Stomach (tissue), 19 donors: ENCODE measurements at places on chromosomes 7 and 10. TPM values are rescaled to one million over a fixed set of nuclear protein-coding genes. Genes with fewer than 3 reads are reported as not detected.

DNA sequence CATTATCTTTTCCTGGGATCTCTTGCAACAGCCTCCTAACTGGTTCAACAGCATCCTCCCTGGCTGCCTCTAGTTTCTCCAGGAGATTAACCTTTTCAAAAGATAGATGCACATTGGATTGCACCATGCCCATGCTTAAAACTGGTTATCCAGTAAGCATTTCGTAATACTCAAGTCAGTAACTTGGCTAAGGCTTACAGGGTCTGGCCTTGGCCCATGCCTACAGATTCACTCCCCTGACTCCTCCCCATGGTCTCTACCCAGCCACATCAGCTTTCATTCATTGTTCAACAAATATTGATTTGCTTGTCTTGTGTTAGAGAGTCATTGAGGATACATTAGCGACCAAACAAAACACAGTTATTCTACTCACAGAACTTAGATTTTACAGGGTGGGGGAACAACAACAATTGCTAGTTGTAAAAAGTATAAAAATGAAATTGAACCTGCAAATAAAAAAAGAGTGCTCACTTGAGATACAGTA is 1.8 kb upstream of the KIF20B start:
- no peaks in the 10 kb centered on the region for H3K36me3 ChIP-seq
- H3K4me3 ChIP-seq = no peak overlapping the region
- DNase-seq = no peak

- H3K27ac ChIP-seq = no peak overlapping the region
- H3K27me3 ChIP-seq = no peaks in the 10 kb centered on the region
- no peaks in the 10 kb centered on the region for H3K4me1 ChIP-seq
- H3K36me3 ChIP-seq = peaks cover 26% of the 10 kb centered on the region
Observed at GRCh38 chr7:139635526-139636302, 112.2 kb downstream of the CLEC2L start.

DNA sequence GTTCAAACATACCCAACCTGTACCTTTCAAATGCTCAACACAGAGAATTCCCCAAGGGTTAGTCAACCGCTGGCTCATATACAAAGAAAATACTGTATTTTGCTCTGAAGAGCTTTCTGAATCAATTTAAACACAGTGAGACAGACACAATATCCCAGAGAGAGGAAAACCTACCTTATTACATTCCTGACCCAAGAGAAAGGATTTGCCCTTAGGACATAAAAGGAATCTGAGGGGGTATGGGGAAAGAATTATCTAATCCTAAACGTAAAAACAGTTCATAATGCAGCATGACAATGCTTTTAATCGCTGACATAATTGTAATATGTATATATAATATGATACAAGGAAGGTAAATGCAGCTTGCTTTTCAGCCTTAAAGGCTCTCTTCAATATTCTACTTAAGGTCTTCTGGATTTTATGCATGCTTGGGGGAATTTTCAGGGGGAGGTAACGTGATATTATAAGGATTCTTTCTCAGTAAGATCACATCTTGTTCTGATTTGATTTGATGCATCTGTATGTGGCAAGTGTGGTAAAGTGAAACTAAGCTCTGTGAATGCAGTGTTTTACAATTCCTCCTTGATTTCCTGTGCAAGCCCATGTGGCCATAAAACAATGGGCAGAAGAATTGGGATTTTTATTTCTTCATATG is 240.5 kb downstream of the GLI3 start:
- no peaks in the 10 kb centered on the region for H3K36me3 ChIP-seq
- H3K27ac ChIP-seq = no peak overlapping the region
- no peaks in the 10 kb centered on the region for H3K27me3 ChIP-seq
- no peak overlapping the region for H3K4me3 ChIP-seq

GRCh38 chr7:1533547-1534329 is 3.2 kb downstream of the MAFK start:
- H3K36me3 ChIP-seq = peaks cover 6% of the 10 kb centered on the region
- DNase-seq = peak; percentile 78
- H3K27ac ChIP-seq = peak overlapping the region; percentile 100
- H3K4me1 ChIP-seq = peaks cover 80% of the 10 kb centered on the region
- H3K4me3 ChIP-seq = peak overlapping the region; percentile 69

GRCh38 chr7:124035706-124036105 is 2.8 kb upstream of the TMEM229A start:
- no peak overlapping the region for H3K27ac ChIP-seq
- no peaks in the 10 kb centered on the region for H3K36me3 ChIP-seq
- peaks cover 32% of the 10 kb centered on the region for H3K4me1 ChIP-seq
- no peaks in the 10 kb centered on the region for H3K27me3 ChIP-seq

DNA sequence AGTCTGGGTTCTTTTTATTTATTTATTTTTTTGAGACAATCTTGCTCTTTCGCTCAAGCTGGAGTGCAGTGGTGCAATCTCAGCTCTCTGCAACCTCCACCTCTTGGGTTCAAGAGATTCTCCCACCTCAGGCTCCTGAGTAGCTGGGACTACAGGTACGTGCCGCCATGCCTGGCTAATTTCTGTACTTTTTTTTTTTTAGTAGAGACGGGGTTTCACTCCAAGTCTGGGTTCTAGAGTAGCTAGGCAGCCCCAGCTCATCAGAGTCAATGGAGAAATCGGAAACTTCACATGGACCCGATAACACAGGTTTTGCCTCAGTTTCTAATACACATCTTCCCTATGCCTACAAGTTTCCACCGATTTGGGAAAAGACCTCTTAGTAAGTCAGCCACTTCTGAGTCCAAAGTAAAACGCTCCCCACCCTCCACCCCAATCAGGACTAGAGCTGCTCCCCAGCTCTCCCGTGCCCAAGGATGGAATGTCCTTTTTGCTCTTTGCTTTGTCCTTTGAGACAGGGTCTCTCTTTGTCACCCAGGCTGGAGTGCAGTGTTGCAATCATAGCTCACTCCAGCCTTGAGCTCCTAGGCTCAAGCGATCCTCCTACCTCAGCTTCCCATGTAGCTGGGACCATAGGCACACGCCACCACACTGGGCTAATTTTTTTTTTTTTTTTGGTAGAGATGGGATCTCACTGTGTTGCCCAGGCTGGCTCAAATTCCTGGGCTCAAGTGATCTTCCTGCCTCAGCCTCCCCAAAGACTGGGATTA is 3.8 kb upstream of the SERPINE1 start:
- H3K4me1 ChIP-seq = peaks cover 30% of the 10 kb centered on the region
- H3K27me3 ChIP-seq = no peaks in the 10 kb centered on the region
- peak overlapping the region; percentile 90 for H3K27ac ChIP-seq
- H3K4me3 ChIP-seq = no peak overlapping the region
- DNase-seq = no peak

- H3K27me3 ChIP-seq = no peaks in the 10 kb centered on the region
- no peak overlapping the region for H3K4me3 ChIP-seq
- DNase-seq = no peak
- H3K36me3 ChIP-seq = no peaks in the 10 kb centered on the region
Observed at GRCh38 chr7:97818066-97818663, 54.0 kb downstream of the ASNS start.

DNA sequence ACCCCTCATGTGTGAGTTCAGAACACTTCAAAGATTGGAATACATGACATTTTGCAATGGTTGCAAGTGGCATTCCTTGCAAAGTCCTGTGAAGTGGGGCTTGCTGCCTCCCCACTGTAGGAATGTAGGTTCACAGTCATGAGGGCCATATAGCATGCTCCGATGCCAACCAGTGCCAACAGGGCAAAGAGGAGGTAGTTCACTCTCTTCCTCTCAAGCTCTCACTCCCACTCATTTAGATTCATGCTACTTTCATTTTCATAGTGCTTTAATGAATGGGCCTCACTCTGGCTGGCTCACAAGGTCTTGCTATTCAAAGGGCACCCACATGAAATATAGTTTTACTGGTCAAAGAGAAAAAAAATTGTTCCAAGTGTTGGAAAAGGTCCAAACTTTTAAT is 169.9 kb upstream of the AOAH start:
- peak; percentile 30 for DNase-seq
- no peaks in the 10 kb centered on the region for H3K36me3 ChIP-seq
- H3K4me3 ChIP-seq = no peak overlapping the region
- H3K27ac ChIP-seq = no peak overlapping the region
- H3K4me1 ChIP-seq = no peaks in the 10 kb centered on the region

DNA sequence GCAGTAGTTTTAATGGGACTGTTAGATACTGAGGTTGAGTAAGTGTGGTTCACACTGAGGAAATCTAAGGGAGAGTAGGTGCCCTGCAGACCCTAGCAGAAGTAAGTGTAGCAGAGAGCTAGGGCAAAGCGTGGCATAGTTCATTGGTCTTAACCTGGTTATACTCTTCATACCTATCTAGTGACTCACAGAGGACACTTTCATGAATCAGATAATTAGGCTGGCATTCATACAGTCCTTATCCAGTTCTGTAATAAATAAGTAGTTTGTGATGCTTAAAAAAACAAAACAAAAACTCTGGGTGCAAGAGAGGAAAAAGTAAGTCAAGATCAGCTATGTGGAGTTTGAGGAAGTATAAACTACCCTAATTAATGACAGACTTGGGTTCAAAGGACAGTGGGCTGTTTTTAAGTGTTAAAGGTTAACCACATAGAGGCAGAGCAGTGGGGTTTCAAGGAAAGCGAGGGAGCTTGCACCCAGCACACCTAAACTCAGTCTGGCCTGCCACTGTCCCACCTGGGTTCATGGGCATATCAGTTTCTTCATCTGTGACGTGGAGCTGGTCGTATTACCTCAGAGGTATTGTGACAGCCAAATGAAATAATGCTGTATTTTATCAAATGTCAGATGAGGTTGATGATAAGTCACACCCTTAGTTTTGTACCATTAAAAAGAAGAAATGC is 27.1 kb downstream of the LMTK2 start:
- H3K27me3 ChIP-seq = no peaks in the 10 kb centered on the region
- peak overlapping the region; percentile 12 for H3K27ac ChIP-seq
- peak; percentile 25 for DNase-seq
- H3K4me3 ChIP-seq = no peak overlapping the region

DNA sequence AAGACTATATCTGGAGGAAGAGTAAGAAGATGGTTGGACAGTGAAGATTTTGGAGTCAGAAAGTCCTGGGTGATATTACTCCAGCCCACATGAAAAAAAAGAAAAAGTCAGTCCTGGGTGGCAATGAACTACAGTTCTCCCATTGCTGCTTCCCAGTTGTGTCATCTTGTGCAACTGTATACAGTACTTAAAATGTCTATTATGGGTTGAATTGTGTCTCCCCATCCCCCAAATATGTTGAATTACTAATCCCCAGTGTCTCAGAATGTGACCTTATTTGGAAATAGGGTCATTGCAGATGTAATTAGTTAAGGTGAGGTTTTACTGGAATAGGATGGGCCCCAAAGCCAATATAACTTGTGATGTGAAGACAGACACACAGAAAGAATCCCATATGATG is 15.6 kb downstream of the SEC23IP start:
- H3K27me3 ChIP-seq = no peaks in the 10 kb centered on the region
- H3K4me3 ChIP-seq = no peak overlapping the region
- no peak for DNase-seq
- no peaks in the 10 kb centered on the region for H3K4me1 ChIP-seq
- no peak overlapping the region for H3K27ac ChIP-seq

DNA sequence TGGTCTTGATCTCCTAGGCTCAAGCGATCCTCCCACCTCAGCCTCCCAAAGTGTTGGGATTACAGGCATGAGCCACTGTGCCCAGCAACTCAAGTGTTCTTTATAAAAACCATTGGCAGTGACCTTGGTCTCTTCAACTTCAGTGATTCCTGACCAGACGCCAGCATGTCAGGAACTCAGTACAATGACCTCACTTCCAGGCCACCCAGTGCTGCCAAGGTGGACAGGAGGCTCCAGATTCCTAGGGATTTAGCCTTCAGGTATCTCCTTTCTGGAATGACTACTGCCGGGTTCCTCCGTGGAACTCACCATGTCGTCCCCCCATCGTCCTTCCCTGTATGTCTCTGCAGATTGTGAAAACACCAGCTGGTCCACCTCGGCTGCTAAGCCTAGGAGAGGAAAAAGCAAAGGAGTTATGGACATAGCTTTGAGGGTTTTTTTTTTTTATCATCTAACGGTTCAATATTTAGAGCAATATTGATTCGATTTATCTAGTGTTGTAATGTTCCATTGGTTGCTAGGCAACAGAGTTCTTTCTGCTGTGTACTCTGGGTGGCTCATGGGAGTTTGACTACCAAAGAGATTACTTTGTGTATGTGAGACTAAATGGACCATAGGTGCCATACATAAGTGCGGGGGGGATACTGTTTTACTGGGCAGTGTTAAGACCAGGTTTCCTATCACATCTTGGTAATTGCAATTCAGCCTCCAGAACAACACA is 425.8 kb upstream of the AUTS2 start:
- no peak overlapping the region for H3K4me3 ChIP-seq
- H3K36me3 ChIP-seq = no peaks in the 10 kb centered on the region
- no peaks in the 10 kb centered on the region for H3K27me3 ChIP-seq
- peak; percentile 20 for DNase-seq
- H3K27ac ChIP-seq = no peak overlapping the region

DNA sequence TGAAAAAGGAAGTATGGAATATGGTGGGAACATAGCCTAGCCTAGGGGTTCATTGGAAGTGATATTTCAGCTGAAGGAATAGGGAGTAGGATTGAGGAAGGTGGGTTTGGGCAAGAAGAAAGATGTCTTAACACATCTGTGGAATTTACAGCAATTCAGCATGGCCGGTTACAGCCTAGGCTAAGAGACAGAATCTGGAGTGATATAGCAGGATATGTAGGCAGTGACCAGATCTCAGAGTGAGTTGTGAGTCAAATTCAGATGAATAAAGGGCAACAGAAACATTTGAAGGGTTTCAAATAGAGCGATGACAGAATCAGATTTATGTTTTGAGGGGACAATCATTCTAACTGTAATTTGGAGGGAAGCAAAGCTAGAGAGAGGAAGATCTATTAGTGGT is 199.0 kb upstream of the PRPS1L1 start:
- H3K27me3 ChIP-seq = no peaks in the 10 kb centered on the region
- H3K4me1 ChIP-seq = no peaks in the 10 kb centered on the region
- no peaks in the 10 kb centered on the region for H3K36me3 ChIP-seq
- no peak for DNase-seq

DNA sequence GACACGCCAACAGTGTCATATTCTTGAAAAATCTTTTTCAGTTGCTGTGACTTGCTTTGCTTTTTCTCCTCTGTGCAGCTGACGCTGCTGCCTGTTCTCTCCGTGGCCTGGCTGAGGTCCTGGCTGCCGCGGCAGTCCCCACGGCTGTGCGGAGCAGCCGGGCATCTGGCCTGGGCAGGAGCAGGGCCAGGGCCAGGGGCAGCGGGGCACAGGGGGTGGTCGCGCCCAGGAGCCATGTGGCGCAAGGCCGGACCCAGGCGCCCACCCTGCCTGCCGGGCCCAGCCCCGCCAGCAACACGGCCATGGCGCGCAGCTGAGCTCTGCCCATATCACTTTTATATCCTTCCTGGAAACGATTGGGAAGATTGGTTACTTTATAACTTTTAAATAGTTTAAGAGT is 109.4 kb upstream of the ACBD5 start:
- H3K4me1 ChIP-seq = no peaks in the 10 kb centered on the region
- H3K4me3 ChIP-seq = no peak overlapping the region

The LRRN3 gene
- not detected for total RNA-seq

The HOXA2 gene
- 0.89 TPM for total RNA-seq

The PKD1L1 gene
- 1.2 TPM for total RNA-seq

The GPR158 gene
- total RNA-seq = not detected

The ASIC3 gene
- total RNA-seq = 0.37 TPM

The SFXN3 gene
- total RNA-seq = 60.4 TPM

The NPC1L1 gene
- total RNA-seq = 1.6 TPM

The TMEM72 gene
- 1.3 TPM for total RNA-seq

The EPO gene
- not detected for total RNA-seq

The FFAR4 gene
- total RNA-seq = 2.0 TPM

The MET gene
- 4.9 TPM for total RNA-seq

The ZNF479 gene
- total RNA-seq = not detected
